ENCODE measurements at places on chromosomes 3 and 15.
A peak's percentile ranks its signal among the peaks of the same experiment; 100 is the strongest.

DNA sequence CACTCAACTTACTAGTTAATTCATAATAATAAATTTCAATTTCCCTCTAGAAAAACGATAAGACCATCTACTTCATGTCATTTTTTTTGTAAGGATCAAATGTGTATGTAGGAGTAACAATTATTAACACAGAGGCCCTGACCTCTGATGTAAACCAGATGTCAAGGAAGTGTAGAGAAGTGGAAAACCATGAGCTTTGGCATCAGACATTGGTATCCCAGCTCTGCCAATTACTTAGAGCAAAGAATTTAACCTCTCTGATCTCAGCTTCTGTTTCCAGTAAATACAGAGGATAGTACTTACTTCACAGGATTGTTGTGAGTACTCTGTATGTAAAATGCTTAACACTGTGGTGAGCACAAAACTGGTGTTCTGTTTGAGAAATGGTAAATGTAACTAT, 17.5 kb downstream of the AQR start:
- DNase-seq: no peak

DNA sequence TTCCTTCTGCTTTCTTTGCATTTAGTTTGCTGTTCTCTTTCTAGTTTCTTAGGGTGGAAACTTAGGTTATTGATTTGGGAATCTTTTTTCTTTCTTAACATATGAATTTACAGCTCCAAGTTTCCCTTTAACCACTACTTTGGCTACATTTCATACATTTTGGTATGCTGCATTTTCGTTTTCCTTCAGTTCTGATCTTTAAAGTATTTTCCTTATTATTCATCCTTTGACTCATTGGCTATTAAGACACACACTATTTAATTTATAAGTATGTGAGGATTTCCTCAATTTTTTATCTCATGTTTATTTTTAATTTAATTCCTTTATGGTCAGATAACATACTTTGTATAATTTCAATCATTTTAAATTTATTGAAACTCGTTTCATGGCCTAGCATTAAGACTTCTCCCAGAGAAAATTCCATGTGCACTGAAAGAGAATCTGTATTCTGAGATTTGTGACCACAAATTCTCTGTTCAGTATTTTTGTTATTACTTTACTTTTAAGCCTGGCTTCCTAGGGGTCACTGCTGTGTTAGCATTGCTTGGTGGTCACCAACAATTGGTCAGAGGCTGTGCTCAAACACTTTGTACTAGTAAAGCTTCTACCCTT, 87.7 kb downstream of the CFAP20DC start:
- no peak for DNase-seq

GRCh38 chr3:18675197-18675596, 250.1 kb upstream of the SATB1 start:
- no peak for DNase-seq

GRCh38 chr15:25773248-25773647, 89.9 kb downstream of the ATP10A start:
- DNase-seq: no peak

DNA sequence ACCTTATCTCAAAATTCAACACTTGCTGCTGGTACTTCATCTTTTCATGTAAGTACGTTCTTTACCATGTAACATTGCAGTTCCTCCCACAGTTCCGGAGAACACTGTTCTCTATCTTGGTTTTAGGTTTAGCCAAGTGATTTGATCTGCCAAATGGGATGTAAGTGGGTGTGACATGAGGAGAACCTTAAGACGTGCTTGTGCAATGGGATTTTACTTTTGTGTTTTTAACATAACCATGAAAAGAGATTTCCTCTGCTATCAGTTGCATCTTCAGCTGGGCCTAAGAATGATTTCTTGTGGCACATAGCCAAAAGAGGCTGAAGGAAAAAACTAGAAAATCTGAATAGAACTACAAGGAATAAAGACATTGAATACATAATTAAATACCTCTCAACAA, 894.5 kb upstream of the ALCAM start:
- DNase-seq: no peak

DNA sequence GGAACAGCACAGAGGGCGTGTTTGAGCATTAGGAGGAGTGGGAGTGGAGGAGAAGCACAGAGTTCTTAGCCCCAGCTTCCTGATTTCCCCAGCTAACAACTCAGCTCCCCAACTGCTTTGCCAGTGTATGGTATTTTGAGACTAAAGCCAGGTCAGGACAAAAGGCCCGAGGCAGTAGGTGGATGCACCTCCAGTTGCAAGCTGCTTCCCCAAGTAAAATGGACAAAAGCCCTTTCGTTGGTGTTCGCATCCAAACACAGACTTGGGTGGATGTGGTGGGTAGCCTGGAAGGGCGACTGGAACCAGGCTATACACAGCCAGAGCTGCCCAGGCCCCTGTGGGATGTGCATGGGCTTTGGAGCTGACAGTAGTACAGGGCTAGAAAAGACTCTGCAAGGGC, 12.3 kb upstream of the EHD4 start:
- DNase-seq: no peak

DNA sequence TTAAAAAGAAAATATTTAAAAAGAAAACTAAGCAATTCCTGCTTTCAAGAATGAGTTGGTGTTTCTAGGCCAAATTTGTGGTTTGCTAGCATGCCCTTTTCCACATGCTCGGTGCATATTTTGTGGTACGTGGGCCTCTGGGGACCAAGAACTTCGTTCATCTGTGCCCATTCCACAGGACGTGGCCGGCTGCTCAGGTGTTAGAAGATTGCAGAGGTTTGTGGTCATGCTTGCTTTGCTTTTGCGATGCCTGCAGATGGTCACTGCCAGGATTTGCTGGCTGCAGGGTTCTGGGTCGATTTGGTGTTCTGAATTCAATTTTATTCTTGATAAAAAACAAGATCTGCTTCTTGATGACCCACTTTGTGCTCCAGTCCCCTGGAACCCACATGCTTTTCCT, 7.5 kb downstream of the PSTPIP1 start:
- DNase-seq: no peak

DNA sequence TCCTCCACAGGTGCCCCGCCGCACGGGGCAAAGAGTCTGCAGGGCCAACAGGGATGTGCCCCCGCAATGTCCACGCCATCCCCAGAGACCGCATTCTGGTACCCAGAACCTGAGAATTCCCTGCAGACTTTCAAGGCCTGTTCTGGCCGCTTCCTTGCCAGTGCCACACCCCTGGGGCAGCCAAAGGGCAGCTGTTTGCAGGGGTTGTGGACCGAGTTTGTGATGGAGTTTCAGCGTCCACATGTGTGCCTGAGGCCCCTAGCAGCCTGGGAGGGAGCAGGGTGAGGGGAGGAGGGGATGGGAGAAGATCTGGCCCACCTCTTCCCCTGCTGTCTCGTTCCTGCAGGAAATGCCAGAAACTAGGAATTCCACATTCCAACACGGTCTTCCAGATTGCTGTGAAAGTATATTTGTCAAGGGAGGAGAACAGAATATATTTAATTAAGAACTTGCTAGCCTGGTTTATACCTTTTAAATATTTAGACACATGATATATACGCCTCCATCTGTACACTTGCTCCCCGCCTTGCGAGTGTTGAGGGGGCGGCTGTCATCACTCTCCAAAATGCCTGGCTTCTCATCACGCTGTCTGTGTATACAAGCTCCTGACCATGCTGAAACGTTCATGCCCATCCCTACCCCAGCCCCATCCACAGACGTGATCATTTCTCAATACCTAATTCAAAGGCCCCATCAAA, 31.1 kb upstream of the RASA2 start:
- no peak for DNase-seq

DNA sequence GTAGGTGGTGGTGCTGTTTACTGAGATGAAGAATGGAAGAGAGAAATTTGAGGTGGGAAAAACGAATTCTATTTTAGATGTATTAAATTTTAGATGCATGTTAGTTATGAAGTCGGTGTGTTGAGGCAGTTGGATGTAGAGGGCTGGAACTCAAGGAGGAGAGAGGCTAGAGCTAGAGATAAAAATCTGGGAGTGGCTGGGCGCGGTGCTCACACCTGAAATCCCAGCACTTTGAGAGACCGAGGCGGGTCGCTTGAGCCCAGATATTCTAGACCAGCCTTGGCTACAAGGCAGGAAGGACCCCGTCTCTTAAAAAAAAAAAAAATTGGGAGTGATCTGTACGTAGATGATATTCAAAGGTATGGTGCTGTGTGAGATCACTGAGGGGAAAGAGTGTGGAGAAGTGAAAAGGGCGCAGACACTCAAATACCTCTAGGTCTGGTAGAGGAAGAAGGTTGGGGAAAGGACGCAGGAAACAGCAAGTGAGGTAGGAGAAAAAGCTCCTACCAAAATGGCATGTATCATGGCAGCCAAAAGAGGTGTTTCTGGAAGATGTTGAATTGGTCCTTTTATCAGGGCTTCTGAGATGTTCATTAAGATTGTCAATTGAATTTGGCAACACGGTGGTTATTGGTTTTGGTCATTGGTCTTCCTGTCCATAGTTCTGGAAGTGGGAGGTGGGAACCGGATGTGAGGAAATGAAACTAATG, 1.8 kb downstream of the YEATS2 start:
- no peak for DNase-seq

GRCh38 chr3:64336488-64336887, 111.2 kb upstream of the PRICKLE2 start:
- no peak for DNase-seq

DNA sequence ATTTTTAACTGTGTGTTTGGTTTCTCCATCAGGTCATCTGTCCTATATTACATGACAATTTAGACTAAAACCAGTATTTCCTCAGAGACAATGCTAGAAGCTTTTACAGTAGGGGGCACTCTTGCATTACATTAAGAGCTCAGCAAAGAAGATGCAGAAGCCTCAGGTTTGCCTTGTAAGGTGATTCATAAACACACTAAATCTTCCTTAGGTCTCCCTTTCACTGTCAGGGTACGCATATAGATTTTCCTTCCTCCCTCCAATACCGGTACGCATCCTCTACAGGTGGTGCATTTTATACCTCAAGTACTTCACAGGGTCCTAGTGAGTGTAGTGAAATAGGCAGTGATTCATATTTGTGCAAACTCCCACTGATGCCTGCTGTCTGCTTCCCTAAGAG, 46.5 kb downstream of the CD86 start:
- peak; percentile 68 for DNase-seq

DNA sequence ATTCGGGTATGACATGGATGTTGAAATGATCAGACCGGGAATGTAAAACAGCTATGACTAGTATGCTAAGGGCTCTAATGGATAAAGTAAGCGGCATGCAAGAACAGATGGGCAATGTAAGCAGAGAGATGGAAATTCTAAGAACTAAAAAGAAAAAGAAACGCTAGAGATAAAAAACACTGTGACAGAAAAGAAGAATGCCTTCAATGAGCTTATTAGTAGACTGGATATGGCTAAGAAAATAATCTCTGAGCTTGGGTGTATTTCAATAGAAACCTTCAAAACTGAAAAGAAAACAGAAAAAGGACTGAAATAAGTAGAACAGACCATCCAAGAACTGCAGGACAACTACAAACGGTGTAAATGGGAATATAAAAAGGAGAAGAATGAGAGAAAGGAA, 101.2 kb downstream of the HES1 start:
- DNase-seq: no peak

DNA sequence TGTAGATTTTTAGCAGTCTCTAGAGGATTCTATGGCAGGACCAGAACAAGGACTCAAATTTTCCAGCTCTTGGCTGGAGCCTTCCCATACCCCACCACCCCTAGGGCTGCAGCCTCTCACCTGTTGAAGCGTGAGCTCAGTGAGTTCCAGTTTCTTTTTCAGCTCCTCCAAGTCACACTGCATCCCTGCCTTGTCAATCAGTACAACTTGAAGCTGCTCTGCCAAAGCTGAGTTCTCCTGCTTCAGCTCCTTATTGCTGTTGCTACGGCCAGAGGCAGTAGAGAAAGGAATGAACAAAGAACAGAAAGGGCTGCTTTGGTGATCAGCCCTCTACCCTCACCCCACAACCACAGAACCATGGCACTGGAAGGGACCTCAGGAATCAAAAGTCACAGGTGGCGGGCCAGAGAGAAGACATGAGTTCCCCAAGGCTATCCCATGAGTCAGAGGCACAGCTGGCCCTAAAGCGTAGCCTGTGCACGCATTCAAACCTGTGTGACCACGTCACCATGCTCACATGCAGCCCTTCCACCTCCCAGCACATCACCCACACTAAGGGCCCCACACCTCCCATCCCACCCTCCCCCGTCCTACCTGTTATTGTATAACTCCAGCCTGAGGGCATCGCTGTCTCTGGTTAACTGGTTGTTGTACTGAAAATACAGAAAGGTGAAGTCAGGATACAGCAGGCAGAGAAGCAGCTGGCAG, 83.3 kb upstream of the C2CD4B start:
- DNase-seq: no peak

DNA sequence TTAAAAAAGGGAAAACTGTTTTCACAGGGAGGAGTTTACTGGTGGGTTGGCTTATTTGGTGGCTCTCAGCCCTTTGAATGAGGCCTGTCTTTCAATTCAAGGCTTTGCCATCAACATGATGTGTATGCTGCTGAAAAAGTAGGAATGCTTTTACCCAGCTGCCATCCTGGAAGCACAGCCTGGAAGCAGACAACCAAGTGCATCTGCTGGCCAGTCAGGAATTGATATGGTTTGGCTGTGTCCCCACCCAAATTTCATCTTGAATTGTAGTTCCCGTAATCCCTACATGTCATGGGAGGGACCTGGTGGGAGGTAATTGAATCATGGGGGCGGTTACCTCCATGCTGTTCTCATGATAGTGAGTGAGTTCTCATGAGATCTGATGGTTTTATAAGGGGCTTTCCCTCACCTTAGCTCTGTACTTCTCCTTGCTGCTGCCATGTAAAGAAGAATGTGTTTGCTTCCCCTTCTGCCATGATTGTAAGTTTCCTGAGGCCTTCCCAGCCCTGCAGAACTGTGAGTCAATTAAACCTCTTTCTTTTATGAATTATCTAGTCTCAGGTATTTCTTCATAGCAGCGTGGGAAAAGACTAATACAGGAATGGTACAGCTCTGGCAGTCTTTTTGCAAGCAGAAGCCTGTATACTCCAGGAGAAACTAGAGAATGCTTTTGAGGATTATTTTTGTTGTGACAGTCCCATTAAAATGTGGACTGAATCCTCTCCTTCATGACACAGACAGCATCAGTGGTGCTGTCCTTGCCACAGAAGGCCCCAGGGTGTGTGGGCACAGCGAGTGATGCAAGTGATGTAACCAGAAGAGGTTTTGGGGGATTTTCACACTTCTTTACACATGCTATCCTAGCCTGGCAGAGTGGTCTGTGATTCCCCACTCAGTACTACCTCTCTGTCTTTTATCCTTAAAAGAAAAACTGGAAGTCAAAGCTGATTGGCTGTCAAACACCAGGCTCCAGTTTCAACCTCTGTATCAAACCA, 20.0 kb downstream of the PLCL2 start:
- no peak for DNase-seq

DNA sequence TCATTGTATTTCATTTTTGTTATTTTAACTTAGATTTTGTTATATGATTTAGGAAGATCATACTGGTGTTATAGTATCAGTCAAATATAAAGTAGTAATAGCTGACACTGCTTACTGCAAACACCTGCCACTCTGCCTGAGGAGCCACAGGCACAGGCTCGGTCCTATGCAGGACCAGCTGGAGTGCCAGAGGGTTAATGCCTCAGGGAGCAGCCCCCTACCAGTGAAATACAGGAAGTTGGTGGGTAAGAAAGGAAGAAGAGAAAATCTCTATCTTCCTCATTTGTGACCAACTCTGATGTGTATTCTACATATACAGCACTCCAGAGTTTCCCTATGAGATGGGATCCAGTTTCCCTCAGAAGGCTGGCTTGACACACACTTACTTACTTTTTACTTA, 593.3 kb downstream of the UNC13C start:
- DNase-seq: no peak

- no peak for DNase-seq
These were observed 65.3 kb downstream of the IGF1R start for GRCh38 chr15:98713585-98714001.

GRCh38 chr3:73474619-73475018, 150.1 kb downstream of the PDZRN3 start:
- no peak for DNase-seq

GRCh38 chr15:27448986-27449385, 478.0 kb downstream of the GABRG3 start:
- DNase-seq: no peak

All from NCI-H2029 treated with DMSO at 0.1 percent for 48 hours (cell line).